Activated CD4-positive, CD25-positive, alpha-beta regulatory T cell treated with anti-CD3 and anti-CD28 coated beads, Interleukin-2, amount 50 U/mL, for 16 hours (primary cell): ENCODE measurements at places on chromosomes 1 and 21.

DNA sequence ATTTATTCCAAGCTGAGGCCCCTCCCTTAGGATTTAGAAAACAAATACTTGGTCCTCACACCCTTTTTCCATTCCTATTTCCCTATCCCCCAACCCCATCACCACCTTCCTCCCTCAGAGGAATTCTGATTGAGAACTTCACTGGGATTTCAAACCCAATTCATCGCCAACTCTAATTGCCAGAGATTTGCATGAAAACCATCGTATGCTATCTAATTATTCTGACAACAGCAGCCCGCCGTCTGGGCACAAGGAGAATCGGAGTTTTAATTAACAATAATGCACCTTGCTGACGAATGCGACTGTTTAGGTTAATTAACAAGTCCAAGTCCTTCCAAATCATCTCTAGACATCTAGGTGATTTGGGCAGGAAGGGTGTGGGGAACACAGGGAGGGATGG lies 4.4 kb downstream of the ACKR1 start:
- no peak for DNase-seq

DNA sequence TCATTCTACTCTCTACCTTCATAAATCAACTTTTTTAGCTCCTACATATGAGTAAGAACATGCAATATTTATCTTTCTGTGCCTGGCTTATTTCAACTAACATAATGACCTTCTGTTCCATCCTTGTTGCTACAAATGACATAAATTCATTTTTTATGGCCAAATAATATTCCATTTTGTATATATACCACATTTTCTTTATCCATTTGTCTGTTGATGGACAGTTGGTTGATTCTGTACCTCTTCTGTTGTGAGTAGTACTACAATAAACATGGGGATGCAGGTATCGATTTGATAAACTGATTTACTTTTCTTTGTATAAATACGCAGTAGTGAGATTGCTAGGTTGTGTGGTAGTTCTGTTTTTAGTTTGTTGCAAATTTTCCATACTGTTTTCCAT lies 279.5 kb upstream of the NFIA start:
- DNase-seq, result no peak

DNA sequence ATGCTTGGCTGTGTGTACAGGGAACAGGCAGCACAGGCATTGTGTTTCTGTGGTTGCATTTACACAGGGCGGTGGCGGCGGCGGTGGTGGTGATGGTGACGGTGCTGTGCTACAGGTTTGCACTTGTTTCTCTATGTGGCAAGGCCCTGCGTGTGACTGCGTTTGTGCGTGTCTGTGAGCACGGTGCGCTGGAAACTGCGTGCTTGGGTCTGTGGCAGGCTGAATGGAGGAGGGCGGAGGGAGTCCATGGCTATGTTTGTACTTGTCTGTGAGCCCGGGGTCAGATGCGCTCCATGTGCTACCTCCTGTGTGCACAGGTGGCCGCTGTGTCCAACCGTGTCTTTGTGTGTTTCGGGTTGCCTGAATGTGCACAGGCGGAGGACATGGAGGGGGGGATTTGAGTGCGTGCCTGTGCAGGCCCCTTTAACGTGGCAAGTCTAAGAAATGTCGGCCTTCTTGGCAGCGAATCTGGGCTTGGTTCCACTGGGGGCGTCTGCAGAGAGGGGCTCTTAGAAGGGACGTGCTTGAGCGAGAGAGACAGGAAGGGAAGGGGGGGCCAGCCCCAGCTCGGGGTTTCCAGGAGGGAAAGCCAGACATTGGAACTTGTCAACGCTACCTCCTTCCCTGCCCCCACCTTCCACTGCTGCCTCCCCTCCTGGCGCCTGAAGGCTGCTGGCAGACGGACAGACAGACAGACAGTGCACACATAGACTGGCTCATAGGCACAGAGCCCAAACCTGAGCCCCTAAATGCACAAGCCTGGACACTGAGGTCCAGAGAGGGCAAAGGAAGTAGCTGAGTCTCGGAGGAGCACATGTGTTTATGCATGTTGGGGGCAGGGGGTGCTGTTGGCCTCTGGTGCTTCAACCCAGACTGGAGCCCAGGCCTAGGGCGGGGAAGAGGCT lies 32.7 kb upstream of the WASF2 start:
- DNase-seq, result peak; percentile 35

DNA sequence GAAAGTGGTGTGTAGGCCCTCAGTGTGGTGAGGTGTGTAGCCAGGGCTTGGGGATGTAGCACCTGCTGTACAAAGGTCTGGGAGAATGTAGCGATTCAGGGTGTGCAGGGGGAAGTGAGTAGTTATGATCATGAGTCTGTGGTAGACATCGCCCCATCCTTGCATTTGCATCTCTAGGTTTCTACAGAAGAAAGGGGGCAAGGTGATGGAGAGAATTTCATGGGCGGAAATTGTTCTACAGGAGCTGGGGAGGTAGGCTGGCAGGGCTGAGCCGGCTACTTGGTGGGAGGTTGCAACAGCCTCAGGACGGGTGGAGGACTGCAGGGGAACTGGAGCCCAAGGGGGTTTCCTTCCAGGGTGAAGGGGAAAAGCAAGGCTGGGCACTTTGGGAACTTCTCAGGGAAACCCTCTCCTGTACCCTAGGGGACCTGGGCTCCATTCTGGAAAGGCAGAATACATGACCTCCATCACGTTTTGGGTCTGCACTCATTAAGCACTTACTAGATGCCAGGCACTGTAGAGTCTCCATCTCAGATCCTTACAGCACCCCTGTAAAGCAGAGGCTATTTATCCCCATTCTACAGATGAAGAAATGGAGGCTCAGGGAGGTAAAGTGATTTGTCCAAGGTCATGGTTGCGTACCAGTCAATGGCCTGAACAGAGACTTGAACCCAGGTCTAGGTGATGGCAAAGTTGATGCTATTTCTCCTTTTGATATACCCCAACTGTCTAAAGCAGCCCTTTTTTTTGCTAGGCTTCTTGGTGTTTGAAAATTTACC lies 14.5 kb upstream of the TNFRSF1B start:
- no peak for DNase-seq

GRCh38 chr21:33611006-33611744 lies 22.7 kb upstream of the DONSON start:
- no peak for DNase-seq

GRCh38 chr1:12678820-12679219 lies 34.9 kb downstream of the AADACL4 start:
- no peak for DNase-seq

DNA sequence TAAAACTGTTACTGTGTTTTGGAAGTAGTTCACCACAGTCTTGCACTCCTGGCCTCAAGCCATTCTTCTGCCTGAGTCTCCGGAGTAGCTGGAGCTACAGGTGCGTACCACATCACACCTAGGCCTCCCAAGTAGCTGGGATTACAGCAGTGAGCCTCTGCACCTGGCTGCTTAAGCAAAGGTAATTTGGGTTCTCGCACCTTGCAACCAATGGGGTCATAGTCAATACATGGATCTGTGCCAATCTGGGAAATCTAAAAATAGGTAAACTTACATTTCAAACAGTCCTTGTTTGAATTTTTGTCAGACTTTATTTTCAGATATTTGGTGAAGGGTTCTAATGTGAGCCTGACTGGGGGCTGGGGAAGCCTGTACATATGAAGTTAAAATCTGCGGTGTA lies 466.5 kb downstream of the PCP4 start:
- DNase-seq, result no peak

DNA sequence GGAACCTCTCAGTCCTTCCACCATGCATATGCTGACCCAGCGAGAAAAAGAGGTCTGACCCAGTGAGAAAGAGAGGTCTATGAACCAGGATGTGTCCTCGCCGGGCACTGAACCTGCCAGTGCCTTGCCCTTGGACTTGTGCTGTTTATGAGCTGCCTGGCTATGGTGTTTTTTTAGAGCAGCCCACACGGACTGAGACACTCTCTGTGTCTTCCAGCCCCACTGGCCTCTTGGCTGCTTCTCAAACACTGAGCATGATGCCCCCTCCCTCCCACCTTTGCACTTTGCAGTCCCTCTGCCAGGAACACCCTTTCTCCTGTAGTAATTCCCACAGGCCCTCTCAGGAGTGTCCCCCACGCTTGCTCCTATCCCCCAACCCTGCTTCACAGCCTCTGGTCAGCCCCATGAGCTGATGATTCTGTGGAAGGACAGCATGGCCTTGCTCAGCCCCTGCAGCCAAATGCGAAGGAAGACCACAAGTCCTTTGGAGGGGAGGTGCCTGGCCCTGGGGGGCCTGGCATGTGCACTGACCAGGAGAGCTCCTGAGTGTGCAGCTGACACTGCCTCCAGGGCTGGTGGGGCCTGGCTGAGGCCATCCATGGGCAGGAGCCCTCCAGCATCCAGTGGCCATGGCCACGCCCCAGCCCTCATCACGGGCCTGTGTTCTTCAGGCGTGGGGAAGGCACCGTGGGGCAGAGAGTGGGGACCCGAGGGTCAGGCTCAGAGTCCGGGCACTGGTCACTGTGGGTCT lies 23.8 kb downstream of the WNT3A start:
- no peak for DNase-seq

- no peak for DNase-seq
Measured at GRCh38 chr1:15299806-15300205, 52.8 kb downstream of the FHAD1 start.

- no peak for DNase-seq
Measured at GRCh38 chr1:47651311-47652089, 213.7 kb downstream of the FOXD2 start.

- DNase-seq, result no peak
Measured at GRCh38 chr1:232486454-232487207, 143.3 kb downstream of the SIPA1L2 start.

DNA sequence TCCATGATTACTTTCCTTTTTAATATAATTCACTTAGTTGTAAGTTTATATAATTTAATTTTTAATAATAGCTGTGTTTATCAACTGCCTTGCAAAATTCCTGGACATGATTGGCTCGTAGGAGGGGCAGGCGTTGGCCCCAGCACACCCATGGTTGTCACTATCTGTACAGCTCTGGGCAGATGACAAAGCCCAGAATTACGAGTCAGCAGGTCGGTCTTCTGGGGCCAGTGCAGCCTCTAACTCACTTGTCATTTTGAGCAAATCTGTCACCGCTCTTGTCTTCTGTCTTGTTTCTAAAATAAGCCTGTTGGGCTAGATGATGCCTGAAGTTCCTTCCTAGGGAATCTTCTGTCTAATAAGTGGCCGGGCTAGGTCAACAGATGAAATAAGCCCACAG lies 21.4 kb upstream of the LRRC38 start:
- DNase-seq, result no peak

DNA sequence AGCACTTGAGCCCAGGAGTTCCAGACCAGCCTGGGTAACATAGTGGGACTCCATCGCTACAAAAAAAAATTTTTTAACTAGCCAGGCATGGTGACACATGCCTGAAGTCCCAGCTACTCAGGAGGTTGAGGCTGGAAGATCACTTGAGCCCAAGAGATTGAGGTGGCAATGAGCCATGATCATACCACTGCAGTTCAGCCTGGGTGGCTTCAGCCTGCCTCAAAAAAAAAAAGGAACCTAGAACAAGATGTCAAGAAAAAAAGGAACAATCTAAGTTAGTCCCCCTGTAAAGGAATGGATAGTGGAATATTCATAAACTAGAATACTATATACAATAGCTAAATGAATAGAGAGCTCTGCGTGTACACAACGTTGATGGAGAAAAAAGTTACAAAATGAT lies 14.4 kb downstream of the NSL1 start:
- DNase-seq, result no peak

DNA sequence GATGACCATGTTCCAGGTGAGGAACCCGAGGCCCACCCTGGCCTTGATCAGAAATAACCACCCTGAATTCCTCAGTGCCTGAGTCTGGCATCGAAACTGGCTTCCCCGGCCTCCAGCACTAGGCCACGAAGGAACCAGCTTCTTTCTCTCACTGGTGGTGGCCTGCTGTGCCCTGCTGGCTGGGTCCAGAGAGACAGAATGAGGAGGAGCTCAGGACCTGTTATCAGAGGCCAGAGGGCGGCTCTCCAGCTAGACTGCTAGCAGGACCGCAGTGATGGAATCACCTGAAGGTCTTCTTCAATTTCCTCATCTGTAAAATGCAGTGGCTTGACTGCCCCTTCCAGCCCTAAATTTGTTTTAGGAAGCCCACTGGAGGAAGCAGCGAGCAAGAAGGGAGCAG lies 20.5 kb downstream of the ROR1 start:
- DNase-seq, result no peak

DNA sequence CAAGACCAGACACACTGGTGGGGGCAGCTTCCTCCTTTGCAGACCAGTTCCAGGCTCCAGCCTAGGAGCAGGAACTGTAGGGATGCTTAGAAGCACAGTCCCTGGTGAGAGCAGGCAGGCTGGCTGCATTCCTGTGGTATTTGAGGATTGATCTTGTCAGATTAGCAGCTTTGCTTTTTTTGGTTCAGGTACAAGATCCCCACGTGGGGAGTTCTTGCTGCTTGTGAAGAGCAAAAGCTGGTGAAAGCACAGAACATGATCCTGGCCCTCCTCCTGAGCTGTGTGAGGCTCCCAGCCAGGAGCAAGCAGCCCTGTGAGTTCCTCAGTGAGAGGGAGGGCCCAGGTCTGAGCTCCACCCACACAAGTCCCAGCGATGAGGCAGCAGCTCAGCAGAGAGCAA lies 75.3 kb upstream of the ARTN start:
- DNase-seq, result no peak

DNA sequence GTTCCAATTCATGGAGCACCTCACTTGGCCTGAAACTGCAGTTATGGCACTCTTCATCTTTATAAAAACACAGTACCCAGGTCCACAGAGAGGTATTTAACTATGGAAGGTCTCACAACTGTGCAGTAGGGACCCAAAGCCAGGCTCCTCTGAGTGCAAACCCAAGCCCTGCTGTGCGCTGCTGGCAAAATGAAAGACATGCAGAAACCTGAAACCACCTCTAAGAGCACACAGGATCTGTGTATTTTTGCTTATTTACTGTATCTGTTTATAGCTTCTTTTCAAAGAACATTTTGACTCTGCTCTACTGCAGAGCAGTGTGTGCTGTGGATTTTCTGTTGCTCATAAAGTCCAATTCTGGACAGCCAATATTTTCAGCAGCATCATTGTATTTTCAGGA lies 166.6 kb downstream of the DSCAM start:
- no peak for DNase-seq
